ENCODE measurements at places on chromosomes 4 and X. TPM values are rescaled to one million over a fixed set of nuclear protein-coding genes. Genes with fewer than 3 reads are reported as not detected.
A peak's percentile ranks its signal among the peaks of the same experiment; 100 is the strongest.

DNA sequence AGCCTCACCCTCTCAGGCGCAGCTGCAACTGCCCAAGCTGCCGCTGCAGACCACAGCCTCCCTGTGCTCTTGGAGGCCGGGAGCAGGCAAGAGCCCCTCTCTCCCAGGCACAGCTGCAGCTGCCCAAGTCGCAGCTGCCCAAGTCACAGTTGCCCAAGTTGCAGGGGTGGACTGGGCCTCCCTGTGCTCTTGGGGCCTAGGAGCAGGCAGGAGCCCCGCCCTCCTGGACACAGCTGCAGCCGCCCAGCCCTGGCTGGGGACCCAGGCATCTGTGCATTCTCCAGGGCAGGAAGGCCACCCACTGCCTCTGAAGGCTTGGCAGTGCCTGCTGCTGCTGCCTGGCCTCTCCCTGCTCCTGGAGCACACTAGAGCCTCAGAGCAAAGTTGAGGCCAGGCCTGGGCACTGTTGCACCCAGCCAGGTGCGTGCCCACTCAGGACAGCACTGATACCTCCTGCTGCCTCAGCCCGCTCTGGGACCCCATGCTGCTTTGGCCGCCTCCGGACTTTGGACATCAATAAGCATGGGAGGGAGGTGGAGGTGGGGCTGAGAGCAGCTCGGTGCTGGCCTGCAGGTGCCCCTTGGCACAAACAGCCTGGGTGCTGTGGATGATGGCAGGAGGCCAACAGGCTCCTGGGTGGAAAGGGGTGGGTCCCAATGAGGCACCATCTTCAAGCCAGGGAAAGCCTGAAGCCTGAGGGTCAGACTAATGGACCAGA is 247.5 kb downstream of the PDGFC start:
- no peak for DNase-seq

DNA sequence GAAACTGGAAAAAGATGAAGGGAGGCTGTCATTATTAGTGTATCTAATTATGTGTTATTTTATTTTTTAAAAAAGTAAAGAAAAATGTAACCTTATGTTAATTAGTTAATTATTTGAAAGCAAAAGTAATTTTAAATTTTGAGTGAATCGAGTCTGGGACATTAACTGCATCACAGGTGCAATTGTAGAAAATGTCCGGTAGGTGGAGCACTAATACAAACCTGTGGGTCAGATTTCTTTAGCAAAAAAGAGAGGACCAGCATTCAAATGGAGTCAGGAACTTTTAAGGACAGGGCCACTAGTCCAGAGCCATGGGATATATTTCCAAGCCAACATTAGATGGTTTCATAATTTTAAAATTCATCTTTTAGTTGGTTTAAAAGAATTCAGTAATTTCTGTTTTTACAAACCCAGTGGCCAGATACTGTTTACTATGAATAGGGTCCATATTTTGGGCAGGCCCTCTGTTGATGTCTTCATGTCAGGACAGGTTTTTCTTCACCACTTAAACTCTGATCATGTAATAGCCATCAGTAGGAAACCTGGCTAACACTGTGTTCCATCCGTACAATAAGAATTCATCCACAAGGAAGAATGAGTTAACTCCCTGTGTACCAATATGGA is 27.2 kb downstream of the BST1 start:
- peak; percentile 53 for DNase-seq

- no peak for DNase-seq
Measured at GRCh38 chrX:150316564-150316963, 46.6 kb upstream of the MAMLD1 start.

DNA sequence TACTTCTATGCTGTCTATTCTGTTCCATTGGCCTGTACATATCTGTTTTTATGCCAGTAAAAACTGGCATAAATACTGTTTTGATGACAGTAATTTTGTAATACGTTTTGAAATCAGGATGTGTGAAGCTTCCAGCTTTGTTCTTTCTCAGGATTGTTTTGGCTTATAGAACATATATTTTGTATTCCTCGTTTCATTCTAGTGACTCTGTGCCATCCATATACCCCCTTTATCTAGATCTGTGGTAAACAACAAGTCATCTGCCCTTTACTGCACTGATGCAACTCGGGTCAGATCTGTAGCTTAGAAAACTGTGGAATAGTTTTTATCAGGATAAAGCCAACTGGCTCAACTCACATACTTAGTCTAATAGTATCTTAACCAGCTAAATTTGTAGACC is 233.7 kb downstream of the PRDM5 start:
- no peak for DNase-seq

WAS gene
- not detected for total RNA-seq

FGFRL1 gene
- 49.3 TPM for total RNA-seq

TREX2 gene
- 0.36 TPM for total RNA-seq

NLGN3 gene
- 0.18 TPM for total RNA-seq

ZNF182 gene
- 3.0 TPM for total RNA-seq

Data from IMR-90 (cell line).